Activated CD4-positive, alpha-beta T cell treated with anti-CD3 and anti-CD28 coated beads for 4 hours (primary cell): ENCODE measurements at places on chromosomes 16 and 17.
A peak's percentile ranks its signal among the peaks of the same experiment; 100 is the strongest.

DNA sequence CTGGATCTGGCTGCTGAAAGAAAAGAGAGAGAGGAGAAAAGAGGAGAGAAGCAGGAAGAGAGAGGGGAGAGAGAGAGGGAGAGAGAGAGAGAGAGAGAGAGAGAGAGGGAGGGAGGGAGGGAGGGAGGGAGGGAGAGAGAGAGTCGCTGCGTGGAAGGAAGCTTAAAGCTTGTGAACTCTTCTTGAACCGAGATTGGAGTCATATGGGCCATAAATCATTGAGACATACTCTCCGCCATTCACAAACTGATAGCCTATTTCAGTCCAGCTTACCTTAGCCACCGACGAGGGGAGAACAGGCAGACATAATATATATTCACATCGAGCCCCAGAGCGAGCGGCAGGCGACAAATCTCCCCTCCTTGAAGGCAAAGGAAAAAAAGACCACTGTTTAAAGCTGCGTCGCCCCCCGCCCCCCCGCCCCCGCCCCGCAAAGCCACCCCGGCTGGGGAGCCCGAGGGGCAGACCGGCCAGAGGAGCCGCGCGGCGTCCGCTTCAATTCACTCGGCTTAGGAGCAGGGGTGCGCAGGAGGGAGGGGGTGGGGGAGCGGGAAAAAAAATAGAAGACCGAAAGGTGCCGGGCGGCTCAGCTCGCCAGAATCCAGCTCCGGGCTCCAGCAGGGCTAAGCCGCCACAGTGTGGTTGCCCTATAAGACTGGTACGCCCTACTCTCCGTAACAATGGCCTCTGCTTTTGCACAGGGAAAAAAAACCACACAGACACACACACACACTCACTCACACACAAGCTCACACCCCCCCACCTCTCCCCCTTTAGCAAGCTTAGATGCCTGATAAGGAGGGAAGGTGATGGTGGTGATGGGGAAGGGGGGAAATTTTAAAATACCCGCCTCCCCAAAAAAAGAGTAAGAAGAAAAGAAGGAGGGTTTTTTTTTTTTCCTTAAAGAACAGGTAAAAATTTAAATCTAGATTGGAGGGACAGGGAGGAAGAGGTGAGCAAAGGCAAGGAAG lies 10.6 kb upstream of the HOXB2 start:
- DNase-seq: no peak

DNA sequence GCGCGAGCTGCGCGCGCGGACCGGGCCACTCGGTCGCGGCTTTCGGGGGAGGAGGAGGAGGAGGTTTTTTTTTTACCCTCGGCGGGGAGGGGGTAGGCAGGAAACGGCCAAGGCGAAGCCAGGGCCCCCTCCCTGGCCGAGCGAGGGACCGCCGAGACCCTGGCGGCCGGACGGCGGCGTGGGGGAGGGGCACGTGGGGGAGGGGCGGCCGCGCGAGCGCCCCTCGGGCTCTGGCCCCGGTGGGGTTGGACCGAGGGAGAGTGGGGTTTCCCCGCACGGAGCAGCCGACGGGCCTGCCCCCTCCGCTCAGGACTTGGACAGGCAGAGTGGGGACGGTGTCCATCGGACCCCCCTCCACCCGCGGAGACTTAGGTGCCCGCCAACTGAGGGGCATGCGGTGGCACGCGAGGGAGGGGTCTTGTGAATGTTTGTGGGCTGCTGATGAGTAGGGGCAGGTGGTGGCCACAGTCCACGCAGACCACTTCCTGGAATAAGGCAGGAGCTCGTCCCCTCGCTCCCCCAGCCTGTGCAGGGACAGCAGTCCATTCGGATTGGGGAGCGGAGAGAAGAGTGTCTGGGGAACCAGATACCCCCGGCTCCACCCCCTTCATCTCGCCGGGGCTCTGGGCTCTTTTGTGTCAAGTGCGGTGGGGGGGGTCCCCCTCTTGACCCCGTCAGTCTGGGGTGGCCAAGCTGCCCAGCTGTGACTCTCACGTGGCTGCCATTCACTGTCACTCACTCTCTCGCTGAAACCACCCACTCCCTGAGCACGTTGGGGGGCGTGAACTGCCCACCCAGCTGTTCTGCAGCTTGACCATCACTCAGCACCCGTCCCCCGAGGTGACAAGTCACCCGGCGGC lies 3.0 kb upstream of the CHD3 start:
- DNase-seq: peak; percentile 37

DNA sequence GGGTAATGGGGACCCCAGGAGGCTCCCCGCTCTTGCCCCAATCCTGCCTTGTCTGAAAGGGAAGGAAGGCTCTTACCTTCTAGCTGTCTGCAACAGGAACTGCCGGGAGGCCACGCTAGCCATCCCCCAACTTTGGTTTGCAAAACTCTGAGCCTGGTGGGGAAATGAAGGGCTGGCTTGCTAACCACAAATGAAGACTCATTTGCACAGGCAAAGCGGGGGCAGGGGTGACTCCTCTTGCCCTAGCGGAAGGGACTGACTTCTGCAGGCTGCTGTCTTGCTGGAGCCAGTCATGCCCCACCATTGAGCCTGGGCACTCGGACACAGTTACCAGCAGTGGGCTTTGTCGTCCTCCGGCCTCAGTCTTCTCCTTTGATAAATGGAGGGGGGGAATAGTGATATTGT lies 52.6 kb downstream of the PLCG2 start:
- DNase-seq: no peak

DNA sequence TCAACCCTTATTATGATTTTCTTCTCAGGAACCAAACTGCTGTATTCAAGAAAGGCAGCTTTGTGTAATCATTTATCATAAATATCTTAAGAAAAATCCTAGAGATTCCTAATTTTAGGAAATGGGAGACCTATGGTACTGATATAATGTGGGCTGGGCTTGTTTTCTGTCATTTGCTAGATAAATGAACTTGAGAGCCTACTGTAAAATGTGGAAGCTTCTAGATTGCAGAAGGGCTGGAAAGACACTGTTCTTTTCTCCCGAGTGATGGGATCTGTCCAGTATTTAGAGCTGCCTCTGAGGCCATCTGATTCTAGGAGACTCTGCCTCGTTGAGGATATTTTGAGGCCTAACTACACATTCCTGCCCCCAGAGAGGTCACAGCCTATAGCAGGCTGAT lies 19.9 kb upstream of the STH start:
- no peak for DNase-seq

DNA sequence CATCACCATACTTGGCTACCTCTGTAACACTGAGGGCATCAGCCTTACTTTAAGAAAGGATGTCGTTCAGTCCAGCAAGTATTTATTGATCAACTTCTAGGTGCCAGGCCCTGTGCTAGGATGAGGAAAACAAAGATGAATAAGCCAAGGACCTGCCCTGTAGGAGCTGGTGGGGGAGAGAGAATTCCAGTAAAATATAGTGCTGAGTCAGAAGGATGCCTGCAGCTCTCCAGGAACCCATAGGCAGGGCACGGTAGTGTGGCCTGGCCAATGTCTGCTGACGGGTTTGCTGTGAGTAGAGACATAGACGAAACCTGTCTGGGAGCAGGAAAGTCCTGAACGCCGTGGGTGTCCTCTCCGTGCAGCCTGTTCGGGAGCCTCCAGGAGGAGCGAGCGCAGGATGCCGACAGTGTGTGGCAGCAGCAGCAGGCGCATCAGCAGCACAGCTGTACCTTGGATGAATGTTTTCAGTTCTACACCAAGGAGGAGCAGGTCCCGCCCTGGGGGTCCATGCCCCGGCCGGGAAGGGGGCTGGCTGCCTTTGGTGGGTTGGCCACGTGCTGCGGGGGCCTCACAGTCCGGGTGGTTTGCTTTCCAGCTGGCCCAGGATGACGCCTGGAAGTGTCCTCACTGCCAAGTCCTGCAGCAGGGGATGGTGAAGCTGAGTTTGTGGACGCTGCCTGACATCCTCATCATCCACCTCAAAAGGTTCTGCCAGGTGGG lies 55.6 kb downstream of the USP43 start:
- DNase-seq: no peak

- no peak for DNase-seq
These were observed 114.0 kb upstream of the METRNL start for GRCh38 chr17:82965371-82965770.

GRCh38 chr16:29951625-29952365 lies 10.1 kb upstream of the TMEM219 start:
- DNase-seq: no peak

- peak; percentile 69 for DNase-seq
These were observed at the start of gene CENPV for GRCh38 chr17:16353317-16354174. TSS of gene CENPV (minus strand) at chr17:16353469. CDS start at chr17:16353436, 33 bp downstream.

GRCh38 chr17:33121756-33122155 lies 130.1 kb downstream of the SPACA3 start:
- DNase-seq: no peak

GRCh38 chr16:68232335-68232734 lies 3.6 kb downstream of the ESRP2 start:
- no peak for DNase-seq

DNA sequence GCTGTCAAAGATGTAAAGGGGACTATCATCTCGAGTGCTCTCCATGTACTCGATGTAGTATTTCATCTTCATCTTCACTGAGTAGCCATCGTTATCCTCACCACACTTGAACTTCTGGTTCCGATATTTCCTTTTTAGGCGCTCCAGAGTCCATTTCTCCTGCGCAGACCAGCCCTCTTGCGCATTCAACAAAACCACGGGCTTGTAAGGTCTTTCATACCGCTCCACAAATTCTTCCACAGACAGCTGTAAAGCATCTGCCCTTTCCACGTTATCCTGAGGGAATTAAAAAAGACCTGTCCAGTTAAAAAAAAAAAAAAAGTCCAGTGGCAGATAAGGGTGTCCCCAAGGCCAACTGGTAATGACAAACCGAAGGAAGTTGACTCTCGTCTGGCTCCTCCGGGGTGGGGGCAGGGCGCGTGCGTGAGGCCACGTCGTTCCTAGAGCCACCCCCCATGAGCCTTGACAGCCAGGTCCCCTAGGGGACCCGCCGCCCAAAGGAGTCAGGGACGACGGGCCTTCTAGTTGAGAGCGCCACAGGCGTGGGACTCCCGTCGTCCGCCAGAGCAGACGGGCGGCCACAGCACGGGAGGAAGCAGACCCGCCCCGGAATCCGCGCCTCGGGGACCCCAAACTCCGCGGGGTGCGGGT lies 701 bp downstream of the JMJD6 start:
- peak; percentile 66 for DNase-seq

- DNase-seq: no peak
These were observed 367.1 kb downstream of the SOX9 start for GRCh38 chr17:72487731-72488494.

DNA sequence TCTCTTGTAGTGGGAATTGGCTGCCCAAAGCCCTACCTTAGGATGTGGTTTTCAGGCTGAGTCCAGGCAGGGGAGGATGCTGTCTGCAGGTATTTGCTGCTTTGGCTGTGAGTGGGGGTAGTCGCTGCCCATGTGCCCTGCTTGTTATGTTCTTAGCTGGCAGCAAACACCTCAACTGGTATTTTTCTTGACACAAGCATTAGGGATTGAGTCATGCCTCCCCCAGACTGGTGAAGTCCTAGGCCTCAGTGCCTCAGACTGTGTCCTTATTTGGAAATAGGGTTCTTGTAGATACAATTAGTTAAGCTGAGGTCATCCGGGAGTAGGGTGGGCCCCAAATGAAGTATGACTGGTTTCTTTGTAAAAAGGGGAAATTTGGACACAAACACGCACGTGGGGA lies 808.3 kb upstream of the EEF2KMT start:
- no peak for DNase-seq

DNA sequence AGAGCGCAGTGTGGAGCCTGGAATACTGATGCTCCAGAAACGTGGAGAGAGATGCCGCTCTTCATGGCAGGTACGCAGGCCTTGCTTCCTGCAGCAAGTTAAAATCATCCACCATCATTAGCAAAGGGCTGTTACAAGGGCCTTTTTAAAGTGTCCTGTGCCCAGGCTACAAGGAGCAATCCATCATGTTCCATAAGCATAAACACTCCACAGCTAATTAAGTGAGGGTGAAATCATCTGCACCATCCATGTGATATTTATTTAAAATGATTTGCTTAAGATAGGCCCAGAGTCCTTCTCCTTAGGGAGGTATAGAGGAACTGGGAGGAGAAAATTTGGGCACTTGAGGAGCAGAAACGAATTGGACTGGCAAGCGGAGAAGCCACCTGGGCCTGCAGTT lies 372.1 kb downstream of the XYLT1 start:
- no peak for DNase-seq

DNA sequence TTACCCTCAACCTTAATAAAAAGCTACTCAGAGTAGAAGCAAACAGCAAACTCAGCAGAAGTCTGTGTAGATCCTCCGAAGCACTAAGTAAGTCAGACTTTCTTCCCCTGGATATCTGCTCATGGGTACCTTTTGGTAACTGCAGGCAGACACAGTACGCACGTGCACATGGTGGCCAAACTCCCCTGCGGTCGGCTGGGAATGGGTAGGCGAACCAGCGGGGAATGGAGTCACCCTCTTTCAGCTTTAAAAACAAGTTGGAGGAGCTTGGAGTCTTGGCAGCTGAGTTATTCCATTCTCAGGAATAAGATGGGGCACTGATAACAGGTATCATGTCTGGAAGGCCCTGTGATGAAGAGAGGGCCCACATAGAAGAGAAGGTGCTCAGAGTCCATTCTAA lies 16.3 kb downstream of the CYB561 start:
- DNase-seq: no peak

- peak; percentile 78 for DNase-seq
These were observed 62.4 kb downstream of the BAIAP2 start for GRCh38 chr17:81097134-81097942.

GRCh38 chr17:80063830-80064585 lies 27.6 kb downstream of the CCDC40 start:
- no peak for DNase-seq

- DNase-seq: no peak
These were observed 2.5 kb upstream of the BANP start for GRCh38 chr16:87948735-87949070.

- no peak for DNase-seq
These were observed 16.9 kb downstream of the ETV4 start for GRCh38 chr17:43528988-43529814.

- DNase-seq: no peak
These were observed 21.5 kb upstream of the PSMD7 start for GRCh38 chr16:74275031-74275636.

DNA sequence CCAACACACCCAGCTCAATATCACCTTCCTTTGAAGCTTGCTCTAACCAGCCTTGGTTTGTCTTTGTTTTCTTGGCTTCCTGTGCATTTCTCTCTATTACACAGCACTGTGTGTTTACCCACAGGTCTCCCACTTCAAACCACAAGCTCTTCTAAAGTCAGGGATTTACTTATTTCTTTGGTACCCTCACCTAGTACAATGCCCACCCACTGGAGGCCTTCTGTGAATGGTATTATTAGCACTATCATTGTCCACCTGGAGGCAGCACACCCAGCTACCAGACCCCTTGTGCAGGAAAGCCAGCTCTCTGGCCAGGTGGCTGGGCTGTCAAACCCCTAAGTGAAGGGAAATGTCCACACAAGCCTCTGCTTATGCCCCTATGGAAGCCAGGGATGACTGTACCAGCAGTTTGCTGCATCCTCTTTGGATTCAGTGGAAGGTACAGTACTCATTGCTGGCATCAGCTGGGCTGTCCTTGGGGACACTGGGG lies 9.4 kb upstream of the TOP2A start:
- DNase-seq: no peak
